Frontal cortex (tissue), 4 donors: ENCODE measurements at places on chromosomes 5 and 9. TPM values are rescaled to one million over a fixed set of nuclear protein-coding genes. Genes with fewer than 3 reads are reported as not detected.

The LVRN gene
- 1.6 TPM for total RNA-seq

The FBXW11 gene
- 159 TPM for total RNA-seq

The SLC46A2 gene
- total RNA-seq: not detected

The SPINK13 gene
- total RNA-seq: not detected

The ARHGEF39 gene
- total RNA-seq: 0.41 TPM

GRCh38 chr5:111060169-111060568 lies 11.3 kb upstream of the TSLP start:
- DNase-seq: no peak

DNA sequence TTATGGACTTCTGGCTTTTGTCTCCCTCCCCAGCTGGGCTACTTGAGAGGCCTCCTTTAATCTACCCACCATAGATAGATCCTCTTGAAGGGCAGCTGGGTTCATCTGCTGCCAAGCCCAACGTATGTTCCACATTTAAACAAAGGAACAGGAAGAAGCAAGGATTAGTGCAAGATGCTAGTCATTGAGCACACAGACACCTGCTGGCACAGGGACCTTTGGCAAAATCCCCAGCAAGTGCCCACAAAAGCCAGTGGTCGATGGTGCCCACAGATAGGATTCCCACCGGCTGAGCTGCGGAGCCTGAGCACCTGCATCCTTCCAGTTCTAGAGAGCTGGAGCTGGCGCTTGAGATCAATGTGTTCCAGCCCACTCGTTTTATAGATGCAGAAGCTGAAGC lies 57.7 kb upstream of the SHB start:
- DNase-seq: no peak

DNA sequence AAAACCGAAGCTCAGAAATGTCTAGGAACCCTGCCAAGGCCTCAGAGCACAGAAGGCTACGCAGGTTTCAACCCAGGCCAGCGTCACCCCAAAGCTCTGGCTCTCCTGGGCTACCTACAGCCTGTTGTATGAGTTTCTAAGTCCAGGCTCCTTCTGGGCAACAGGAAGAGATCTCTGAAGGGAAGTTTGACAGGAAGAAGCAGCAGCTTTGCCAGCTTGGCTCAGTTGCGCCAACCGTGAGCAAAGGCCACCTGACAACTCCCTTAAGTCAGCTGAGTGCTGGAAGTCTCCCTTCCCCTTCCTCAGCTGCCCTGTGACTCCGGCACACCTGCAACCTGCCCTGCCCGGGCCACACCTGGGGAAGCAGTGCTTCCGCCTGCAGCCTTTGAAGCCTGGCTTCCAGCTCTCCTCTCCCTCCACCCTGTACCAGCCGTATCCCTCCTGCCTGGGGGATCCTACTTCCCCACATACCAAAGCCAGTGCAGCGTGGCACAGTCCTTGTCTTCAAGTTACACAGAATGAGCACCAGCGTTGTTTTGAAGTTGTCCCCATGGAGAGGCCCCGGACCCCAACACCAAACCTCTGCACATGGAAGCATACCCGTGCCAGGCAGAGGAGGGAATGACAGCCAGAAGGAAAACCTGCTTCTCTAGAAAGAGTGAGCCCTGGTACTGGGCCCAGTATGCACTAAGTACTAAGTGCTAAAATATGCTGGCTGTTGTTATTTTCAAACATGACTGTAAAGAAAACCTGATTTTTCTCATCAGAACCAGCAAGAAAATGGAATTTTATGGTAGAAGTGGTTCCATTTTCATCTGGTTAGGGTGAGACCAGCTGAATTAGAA lies 36.5 kb downstream of the SHB start:
- no peak for DNase-seq

- no peak for DNase-seq
Observed at GRCh38 chr9:89457376-89457855, 40.5 kb downstream of the SEMA4D start.

- no peak for DNase-seq
Observed at GRCh38 chr5:113124914-113125313, 148.3 kb downstream of the DCP2 start.

DNA sequence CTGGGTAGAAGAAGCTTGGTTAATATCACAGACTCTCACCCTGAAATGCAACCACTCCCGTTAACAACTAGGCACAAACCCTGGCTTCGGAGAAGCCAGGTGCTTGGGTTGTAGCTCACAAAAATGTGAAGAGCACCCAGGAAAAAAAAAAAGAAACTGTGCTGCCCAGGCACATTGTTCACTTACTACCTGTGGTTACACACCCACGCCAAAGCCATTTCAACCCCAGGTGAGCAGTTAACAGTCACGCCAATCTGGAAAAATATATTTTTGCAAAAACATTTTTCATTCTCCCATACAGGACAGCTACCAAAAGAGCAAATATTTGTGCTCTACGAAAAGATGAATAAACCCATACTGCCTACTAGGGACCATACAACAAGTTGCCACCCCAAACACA lies 49.2 kb downstream of the SIL1 start:
- DNase-seq: no peak

DNA sequence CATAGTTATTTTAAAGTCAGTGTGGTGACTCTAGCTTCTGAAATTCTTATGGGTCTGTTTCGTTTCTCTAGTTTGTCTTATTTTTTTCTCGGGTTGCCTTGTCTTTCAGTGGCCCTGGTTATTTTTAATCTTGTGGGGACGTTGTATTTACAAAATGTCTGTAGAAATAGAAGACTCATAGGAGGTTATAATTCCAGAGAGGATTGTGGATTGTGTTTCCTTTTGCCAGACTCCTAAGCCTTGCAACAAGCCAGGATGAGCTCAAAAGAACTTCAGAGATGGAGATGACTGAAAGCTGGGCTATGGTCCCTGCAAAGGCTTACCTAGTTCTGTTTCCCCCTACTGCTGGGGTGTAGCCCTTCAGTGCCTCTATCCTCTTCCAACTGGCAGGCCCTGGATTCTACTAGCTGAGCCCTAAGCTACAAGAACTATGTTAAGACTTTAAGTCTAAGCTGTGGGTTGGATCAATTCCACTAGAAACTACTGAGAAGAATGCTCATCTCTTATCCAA lies 32.2 kb upstream of the LECT2 start:
- DNase-seq: no peak

GRCh38 chr5:80174790-80175189 lies 81.1 kb downstream of the SERINC5 start:
- no peak for DNase-seq

DNA sequence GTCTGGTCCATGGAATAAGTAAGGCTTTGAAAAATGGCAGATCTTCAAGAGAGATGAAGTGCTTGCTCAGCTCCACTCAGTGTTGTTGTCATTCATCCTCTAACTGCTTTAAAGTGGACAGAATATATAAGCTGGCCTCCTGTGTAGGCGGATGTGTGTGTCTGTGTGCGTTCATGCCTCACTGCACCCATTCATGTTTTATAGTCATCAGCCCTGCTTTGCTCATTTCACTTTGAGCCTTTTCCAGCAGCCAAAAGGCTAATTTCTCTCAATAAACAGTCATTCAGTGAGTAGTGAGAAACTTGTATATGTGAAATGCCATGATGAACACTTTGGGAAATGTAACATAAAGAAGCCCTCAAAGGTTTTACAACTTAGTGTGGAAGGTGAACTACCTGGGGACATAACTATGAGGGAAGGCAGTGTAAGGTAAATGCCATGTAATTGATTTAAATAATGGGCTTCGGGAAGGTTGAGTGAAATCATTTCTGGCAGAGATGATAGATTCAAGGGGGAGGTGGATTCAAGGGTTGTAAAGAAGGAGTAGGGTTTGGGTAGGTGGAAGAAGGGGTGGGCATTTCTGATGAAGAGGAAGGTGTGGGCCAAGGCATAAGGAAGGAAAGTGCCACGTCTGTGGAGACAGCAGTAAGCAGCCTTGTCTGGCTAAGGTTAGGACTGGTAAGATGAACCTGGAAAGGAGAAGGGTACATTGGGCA lies 15.7 kb downstream of the TTC23L start:
- DNase-seq: no peak

DNA sequence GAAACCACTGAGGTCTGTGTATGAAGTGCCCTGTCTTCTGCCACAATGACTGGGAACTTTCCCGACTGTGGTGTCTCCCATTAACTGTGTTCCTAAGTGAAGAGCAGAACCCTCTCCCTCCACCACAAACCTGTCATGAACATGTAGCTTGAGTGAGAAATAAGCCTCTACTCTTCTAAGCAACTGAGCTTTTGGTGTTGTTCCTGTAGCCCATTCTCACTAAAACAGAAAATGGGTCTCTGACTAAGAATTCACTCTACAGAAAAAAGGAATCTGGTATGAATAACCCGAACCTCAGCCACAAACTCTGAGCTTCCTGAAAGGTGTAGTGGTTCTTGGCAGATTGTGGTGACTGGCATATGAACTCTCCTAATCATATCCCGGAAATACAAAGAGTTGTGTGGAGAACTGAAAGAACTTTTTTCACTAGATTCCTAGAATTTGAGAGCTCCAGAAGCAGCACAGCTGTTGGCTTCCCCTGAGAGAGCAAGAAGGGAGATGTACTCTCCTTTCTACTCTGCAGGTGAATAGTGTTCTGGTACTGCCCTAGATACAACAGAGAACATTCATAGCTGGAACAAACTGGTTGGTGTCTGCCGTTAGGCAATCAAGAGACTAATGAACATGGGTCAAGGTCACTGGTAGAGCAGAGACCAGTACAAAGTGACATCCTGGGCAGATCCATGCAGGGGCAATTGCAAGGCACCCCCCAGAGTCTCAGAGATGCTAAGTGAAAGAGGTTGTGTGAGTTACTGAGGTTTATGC lies 283.8 kb downstream of the PDE4D start:
- no peak for DNase-seq

GRCh38 chr5:118882666-118883065 lies 105.7 kb downstream of the DTWD2 start:
- DNase-seq: no peak

DNA sequence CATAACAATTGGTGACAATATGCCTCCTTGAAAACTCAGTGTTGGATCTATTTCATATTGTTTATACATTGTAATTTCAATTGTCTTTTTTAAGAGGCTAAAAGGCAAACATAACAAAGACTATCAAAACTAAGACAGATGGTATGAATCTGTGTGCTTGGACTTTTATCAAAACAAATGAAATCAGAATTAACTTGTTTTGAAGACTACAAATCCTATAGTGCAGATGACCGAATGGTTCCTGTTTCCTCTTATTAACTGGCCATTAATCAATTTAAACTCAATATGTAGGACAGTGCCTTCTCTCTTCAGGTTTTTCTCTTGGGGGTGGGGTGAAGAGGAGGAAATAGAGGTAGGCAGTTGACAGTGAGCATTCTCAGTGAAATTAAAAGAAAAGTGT lies 366.9 kb upstream of the GRAMD2B start:
- no peak for DNase-seq

DNA sequence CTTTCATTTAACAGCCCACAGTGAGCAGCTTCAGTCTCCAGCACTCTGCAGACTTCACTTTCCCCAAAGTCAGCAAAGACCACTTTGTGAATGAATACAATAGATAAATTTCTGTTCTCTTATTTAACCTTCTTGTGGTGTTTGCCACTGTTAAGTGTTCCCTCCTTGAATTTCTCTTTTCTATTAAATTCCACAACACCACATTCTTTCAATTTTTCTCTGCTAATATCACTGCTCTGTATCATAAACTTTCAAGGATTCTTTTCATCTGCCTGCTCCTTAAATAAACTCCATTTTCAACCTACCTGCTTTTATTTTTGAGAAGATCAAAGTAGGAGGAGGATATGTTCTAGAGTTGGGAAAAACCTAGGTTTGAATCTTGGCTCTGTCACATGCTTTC lies 739.5 kb upstream of the GRAMD2B start:
- no peak for DNase-seq

- DNase-seq: no peak
Observed at GRCh38 chr9:11338130-11338529, 725.3 kb upstream of the PTPRD start.

GRCh38 chr9:86741311-86742208 lies 205.7 kb downstream of the GAS1 start:
- DNase-seq: no peak

- DNase-seq: no peak
Observed at GRCh38 chr5:40238066-40238745, 441.5 kb upstream of the PTGER4 start.

DNA sequence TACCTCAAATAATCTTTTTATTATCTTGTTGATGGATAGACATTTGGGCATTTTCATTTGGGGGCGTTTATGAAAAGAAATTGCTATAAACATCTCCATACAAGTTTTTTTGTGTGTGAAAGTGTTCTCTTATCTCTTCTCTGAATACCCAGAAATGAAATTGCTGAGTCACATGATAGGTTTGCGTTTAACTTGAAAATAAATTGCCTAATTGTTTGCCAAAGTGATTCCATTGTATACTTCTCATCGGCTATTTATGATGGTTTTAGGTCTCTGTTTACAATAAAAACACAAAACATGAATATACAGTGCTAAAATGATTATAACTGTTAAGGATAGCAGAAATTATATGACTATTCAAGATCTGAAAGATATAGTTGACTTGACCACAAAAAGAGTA lies 361.7 kb downstream of the TAF11L14 start:
- DNase-seq: no peak

DNA sequence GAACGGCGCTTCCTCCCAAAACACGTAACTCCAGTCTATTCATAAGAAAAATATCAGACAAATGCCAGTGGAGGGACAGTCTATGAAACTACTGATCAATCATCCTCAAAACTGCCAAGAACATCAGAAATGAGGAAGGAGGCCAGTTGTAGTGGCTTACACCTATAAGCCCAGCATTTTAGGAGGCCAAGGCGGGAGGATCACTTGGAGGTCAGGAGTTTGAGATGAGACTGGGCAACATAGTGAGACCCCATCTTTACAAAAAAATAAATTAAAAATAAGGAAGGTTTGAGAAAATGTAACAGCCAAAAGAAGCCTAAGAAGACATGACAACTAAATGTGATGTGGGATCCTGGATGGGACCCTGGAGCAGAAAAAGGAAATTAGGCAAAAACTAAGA lies 58.9 kb upstream of the MIER3 start:
- DNase-seq: no peak

GRCh38 chr9:70534061-70534460 lies 119.6 kb upstream of the KLF9 start:
- no peak for DNase-seq

- DNase-seq: no peak
Observed at GRCh38 chr5:34685485-34686165, 29.5 kb downstream of the RAI14 start.
